ENCODE measurements at places on chromosomes 4 and X.
A peak's percentile ranks its signal among the peaks of the same experiment; 100 is the strongest.

- no peak for DNase-seq
Measured at GRCh38 chr4:36891971-36892370, 352.6 kb upstream of the NWD2 start.

DNA sequence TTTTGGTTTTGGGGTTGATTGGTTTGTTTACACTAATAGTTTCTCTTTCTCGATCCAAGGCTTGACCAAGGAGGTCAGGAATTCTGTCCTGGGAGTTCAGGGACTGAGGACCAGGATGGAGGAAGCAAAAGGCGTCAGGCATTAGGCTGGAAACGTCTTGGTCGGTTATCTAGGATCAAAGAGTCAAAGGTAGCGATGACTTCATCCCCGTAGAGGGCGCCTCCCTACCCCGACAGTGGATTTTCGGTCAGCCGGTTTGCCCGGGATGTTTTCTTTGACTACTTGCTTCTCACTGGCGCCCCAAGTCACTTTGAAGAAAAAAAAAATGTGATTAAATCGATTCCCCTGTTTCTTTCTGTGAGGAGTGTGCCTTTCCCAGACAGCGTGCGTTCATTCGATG, 980 bp upstream of the FHDC1 start:
- no peak for DNase-seq

GRCh38 chr4:3709846-3710441, 56.2 kb upstream of the ADRA2C start:
- DNase-seq: no peak

GRCh38 chr4:36872679-36873078, 371.9 kb upstream of the NWD2 start:
- no peak for DNase-seq

DNA sequence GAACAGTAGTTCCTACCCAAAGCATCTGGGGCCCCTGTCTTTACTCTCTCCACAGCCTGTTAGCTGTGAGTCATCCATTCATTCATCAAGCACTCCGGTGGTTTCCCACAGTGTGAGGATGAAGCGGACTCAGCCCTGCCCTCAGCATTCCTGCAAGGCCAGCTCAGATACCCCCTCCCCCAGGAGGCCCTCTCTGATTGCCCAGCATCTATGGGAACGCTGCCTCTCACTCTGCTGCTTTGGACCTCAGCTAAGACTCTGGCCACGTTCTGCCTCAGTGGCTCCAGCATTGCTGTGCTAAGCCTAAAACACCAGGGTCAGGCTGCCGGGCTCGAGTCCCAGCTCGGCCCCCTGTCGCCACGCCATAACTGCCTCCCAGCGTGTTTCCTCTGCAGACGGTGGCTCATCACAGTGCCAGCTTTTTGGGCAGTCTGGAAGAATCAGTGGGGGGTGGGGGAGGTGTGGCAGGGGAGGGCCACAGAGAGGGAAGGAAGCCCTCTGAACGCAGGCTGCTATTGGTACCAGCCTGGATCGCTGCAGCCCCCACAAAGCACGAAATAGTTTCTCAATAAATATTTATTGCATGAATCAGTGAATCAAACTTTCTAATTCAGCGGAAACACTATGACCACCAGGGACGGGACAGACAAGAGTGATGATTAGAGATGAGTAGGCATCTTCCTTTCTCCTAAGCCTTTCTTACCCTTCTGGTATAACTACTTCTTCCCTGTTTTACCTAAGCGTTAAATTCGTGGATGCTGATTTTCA, 74.4 kb downstream of the SORCS2 start:
- DNase-seq: peak; percentile 86

GRCh38 chr4:168039593-168039992, 52.7 kb upstream of the ANXA10 start:
- DNase-seq: no peak

- no peak for DNase-seq
Measured at GRCh38 chr4:26058537-26058936, 144.5 kb downstream of the SMIM20 start.

Measured in H54 (cell line).